ENCODE measurements at places on chromosomes 7 and 10.

GRCh38 chr7:144769352-144769751 is 66.5 kb downstream of the TPK1 start:
- DNase-seq: no peak

- DNase-seq: no peak
Observed at GRCh38 chr10:59240582-59241183, 64.2 kb downstream of the PHYHIPL start.

DNA sequence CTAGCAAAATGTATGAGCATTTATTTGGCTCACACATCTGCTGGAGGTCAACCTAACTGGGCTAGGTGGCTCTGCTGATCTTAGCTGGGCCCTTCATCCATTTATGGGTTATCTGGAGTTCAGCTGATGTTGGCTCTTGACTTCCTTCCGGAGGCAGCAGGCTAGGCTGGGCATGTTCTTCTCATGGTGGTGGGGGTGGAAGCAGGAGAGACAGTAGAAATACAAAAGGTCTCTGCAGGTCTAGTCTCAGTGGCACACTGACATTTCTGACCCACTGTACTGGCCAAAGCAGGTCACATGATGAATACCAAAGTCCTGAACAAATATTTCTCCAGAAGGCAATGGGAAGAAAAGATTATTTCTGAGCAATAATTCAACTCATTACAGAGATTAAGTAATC is 334.6 kb downstream of the CRPPA start:
- DNase-seq: no peak

DNA sequence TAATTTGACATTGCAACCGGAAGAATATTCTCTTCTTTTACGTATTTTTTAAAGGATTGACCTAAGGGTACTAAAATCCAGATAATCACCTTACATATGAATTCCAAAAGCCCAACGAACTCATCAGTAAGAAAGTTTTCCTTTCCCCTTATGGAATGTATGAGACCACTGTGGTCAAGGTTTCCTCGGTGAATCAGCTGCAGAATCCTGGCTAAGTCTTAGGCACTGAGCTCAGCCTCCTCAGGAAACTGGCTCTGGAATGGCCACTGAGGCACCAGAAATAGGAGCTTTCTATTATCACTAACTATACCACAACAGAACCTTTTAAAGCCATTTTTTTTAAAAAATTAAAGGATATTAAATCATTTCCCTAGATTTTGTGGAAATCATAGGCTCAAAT is 21.0 kb downstream of the SVIL start:
- DNase-seq: no peak

- DNase-seq: no peak
Observed at GRCh38 chr7:151313857-151314256, 27.8 kb upstream of the NUB1 start.

DNA sequence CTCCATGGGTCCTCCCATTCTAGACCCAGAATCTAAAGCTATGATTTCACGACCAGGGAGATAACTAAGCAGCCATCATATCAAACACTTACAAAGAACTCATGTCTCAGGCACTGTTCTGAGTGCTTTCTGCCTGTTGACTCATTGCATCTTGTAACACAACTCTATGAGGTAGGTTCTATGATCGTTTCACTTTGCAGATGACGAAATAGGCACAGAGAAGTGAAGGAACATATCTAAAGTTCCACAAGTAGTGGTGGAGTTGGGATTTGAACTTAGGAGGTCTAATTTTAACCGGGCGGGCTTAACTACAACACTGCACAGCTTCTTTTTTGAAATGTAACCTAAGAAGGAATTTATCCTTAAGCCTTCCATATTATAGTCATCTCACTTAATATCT is 2.9 kb downstream of the RBP4 start:
- DNase-seq: no peak

DNA sequence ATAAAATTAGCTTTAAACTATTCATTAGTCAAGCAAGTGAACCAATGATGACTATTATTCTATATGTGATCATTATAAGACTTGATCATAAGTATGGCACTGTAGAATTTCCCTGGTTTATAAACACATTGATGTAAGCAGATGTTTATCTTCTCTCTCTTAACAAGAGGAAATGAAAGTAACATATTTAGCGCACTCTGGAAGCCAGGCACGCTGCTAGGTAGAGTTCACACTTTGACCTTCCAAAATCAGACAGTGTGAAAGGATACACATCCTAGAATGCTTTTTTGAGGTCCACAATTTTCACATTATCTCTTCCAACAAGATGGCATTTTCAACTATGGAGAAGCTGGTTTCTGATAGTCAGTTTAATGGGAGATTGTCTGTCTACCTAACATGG is 529.4 kb upstream of the IGFBP3 start:
- DNase-seq: no peak

DNA sequence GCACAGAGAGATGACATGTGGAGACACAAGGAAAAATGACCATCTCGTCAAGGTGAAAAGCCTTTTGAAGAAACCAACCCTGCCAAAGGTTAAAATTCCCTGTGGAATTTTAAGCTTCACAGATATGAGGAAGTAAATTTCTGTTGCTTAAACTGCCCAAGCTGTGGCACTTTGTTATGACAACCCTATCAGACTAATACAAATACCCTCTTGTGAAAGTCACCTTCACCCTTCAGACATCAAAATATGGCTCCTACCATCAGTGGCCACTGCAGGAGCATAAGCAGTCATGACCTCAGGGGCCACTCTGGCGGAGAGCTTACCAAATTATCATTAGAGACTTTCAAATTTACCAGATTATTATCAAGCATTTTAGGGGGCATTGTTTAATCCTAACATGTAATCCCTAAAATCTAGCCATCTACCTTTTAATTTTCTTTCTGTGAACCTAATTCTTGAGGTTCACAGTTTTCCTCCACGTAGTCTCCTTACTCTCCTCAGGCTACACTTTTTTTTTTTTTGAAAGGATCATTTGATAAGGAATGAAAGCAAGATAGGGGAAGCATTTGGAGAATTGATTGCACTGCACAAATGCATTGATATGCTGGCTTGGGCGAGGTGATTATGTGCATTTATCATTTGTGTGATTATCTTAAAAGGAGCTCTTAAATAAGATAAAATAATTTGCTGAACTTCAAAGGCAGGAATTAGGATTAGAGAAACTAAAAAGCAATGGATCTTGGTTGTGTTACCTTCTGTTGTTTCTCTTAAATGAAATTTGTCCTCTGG is 90.3 kb downstream of the TMEM168 start:
- DNase-seq: no peak

DNA sequence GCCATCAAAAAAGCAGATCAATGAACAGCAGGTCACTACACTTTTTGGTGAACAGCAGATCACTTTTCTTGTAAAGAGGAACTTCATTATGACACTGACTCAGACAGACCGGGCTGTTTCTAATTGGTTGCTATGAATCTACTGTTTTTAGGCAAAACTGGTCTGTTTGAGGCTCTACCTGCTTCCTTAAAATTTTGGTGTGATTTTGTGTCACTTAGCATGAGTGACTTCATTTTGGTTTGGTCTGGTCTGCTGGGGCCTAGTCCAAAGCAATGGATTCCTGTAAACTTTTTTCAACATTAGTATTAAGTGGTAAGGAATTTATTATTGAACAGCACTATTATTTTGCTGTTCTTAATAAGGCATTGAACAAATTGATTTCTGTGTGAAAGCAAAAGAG is 41.8 kb upstream of the C10orf71 start:
- DNase-seq: no peak

GRCh38 chr10:129116371-129116770 is 350.7 kb upstream of the MGMT start:
- DNase-seq: no peak

DNA sequence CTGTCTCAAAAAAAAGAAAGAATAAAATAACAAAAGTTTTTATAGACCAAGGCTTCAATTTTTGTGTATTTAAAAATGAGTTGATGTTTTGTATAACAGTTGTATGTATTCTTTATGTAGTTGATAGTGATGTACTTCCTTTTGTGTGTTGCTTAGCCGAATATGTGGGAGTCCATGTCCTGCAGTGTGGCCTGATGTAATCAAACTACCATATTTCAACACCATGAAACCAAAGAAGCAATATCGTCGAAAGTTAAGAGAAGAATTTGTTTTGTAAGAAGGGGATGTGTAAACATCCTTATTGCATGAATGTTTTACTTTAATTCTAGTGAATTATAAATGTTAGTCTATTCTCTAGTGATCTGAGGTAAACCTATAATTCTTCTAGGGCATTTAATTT is 56.6 kb downstream of the MPLKIP start:
- no peak for DNase-seq

DNA sequence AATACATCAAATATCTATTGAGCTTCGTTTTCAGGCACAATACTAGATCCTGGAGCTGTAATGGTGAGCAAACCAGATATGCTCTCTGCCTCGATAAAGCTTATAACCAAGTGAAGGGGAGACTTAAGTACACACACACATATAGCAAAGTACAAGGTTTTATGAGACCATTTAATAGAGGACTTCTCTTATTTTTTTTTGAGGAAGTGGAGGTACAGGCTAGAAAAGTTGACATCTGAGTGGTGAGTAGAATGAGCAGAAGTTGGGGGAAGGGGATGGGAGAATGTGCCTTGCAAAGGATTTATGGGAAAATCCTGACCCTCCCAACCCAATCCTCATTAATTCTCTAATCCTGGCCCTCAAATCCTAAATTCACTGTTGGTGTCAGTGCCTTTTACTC is 7.7 kb downstream of the CCDC136 start:
- no peak for DNase-seq

GRCh38 chr10:69960606-69960987 is 92.0 kb upstream of the MACROH2A2 start:
- DNase-seq: no peak

- no peak for DNase-seq
Observed at GRCh38 chr7:148260599-148260998, 330.0 kb upstream of the C7orf33 start.

DNA sequence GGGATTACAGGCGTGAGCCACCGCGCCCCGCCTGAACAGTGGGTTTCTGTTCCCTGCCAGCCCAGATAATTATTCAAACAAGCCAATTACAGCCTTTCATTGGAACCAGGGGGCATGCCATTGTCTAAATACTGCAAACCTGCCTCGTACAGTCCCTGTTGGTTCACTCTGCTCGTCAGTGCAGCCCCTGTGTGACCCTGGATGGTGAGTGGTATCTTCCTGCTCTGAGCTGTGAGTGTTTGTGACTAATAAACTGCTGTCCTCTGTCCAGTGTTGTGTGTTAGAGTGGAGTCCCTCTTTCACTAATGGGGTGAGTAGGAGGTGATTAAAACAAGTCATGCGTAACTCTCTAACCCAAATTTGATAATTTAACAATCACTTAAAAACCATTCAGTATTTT is 176.5 kb upstream of the FAM3C start:
- DNase-seq: no peak

GRCh38 chr7:36346260-36346831 is 43.3 kb upstream of the ANLN start:
- DNase-seq: no peak

- no peak for DNase-seq
Observed at GRCh38 chr10:77182803-77183202, 454.8 kb downstream of the KCNMA1 start.

GRCh38 chr7:18132811-18133210 is 105.2 kb upstream of the PRPS1L1 start:
- DNase-seq: no peak

- no peak for DNase-seq
Observed at GRCh38 chr10:79610601-79611191, at the start of gene SFTPA1. SFTPA1 (plus strand) TSS chr10:79610939; CDS start chr10:79611826, 887 bp downstream.

DNA sequence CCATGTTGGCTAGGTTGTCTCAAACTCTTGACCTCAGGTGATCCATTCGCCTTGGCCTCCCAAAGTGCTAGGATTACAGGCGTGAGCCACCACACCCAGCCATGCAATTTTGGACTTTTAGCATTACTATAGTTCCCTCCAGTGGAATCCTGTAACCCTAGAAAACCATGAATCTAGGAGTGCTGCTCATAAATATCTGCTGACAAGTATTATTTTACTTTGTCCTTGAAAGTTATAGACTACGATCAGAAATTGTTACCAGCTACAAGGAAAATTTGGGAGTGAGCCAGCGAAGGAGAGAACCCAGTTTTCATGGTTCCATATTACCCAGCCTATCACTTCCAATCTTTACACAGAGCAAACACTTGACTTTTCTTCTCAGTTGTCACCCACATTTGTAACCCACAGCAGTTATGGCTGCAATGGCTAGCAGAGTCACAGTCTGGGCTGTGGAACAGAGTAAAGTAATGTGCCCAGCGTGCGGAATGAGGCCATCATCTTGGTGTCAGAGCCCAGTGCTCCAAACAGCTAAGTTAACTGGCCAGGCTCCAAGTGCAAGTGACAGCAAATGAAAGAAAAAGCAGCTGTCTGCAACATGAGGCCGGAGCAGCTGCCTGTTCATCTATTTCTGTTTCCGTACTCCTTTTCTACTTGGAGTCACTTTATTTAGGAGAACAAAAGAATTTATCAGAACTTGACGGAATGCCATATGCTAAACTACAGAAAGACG is 29.9 kb downstream of the ZC3HC1 start:
- no peak for DNase-seq

GRCh38 chr7:96612034-96612433 is 97.6 kb downstream of the SEM1 start:
- DNase-seq: no peak

DNA sequence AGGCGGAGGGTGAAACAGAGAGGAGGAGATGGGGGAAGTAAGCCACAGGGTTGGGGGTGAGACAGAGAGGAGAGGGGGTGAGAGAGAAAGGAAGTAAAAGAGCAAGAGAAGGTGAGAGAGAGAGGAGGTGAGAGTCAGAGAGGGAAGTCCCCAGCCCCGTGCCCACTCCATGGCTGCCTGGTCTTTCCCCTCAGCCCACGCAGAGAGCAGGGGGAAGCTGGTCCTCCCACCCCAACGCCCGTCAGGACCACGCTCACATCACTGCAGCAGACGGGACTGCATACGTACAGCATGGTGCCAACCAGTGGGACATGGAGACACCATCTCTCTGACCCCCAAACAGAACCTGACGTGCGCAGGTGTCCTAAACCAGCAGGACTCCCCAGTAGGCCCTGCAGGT is 12.1 kb upstream of the PDGFA start:
- DNase-seq: no peak

DNA sequence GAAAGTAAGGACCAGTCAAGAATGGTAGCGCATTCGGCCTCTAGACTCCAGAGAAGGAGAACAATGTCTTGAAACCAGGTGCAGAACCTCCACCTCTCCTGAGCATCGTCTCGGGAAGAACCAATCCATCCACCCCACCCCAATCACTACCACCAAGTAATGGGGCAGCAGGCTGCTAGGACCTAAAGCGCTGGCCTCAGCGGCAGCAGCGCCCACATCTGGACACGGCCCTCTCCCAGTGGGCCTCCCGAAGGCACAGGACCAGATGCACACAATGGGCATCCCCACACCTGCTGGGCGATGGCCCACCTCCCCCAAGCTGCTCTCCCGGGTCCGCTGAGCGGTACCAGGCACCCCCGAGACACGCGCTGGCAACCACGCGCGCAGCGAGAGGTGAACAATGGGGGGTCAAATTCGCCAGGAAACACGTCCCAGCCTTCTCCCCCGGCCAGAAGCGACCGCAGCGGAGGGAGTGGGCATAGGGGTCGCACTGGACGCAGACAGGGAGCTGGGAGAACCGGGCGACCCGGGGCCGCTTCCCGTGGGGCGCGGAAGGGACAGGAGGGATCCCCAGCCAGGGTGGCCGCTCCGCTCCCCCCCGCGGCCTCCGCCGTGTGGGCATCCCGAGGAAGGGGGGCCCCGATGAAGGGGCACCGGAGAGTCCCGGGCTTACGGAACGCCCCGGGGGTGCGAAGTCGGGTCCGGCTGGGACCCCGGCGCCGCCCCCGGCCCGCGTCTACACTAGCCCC is 506 bp downstream of the CTTNBP2 start:
- DNase-seq: no peak

Data from central memory CD4-positive, alpha-beta T cell (primary cell).